ENCODE measurements at places on chromosomes 7 and 10.

- DNase-seq: no peak
Measured at GRCh38 chr7:90404777-90405176, 1.5 kb downstream of the CLDN12 start.

- no peak for DNase-seq
Measured at GRCh38 chr10:20228729-20229128, 412.5 kb downstream of the PLXDC2 start.

- DNase-seq: no peak
Measured at GRCh38 chr7:38934051-38934450, 25.1 kb upstream of the VPS41 start.

DNA sequence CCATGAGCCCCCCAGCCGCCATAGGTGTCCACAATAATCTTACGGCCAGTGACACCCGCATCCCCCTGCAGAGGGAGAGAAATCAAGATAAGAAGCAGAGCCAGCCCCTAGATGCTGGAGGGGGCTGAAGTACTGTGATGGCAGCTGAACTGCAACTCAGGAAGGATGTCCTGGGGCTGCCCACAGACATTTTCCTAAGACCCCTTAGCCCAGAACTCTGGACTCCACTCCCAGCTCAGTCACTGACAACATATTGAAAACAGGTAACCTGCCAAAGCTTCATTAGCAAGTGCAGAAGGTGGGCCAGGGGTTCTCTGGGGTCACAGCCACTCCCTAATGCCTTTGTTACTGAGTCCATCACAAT lies 14.3 kb downstream of the MAT1A start:
- DNase-seq: no peak

- no peak for DNase-seq
Measured at GRCh38 chr10:117554241-117554814, 11.8 kb downstream of the EMX2 start.

GRCh38 chr10:12193193-12193592 lies 2.5 kb downstream of the NUDT5 start:
- DNase-seq: peak; percentile 56

GRCh38 chr7:135800560-135800959 lies 51.9 kb upstream of the FAM180A start:
- DNase-seq: no peak

DNA sequence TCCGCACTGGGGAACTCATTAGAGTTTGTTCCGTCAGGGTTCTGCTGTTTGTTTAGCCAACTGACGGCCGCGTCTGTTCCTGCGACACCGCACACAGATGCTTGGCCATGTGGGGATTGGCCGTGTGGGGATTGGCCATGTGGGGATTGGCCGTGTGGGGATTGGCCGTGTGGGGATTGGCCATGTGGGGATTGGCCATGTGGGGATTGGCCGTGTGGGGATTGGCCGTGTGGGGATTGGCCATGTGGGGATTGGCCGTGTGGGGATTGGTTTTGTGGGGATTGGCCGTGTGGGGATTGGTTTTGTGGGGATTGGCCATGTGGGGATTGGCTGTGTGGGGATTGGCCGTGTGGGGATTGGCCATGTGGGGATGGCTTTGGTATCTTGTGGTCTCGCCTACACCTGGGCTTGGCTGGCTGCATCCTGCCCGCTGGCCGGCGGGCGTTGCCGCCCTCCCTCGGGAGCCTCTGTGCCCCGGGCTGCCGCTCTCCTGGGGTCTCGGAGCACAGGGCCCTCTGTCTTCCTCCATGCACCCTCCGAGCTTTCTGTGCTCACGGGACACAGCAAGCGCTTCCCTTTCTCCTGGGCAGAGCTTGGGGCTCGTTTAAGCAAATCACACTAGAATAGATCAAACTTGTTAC lies 62.5 kb downstream of the NKX6-2 start:
- DNase-seq: no peak

- no peak for DNase-seq
Measured at GRCh38 chr7:94445696-94446194, 51.0 kb downstream of the COL1A2 start.

DNA sequence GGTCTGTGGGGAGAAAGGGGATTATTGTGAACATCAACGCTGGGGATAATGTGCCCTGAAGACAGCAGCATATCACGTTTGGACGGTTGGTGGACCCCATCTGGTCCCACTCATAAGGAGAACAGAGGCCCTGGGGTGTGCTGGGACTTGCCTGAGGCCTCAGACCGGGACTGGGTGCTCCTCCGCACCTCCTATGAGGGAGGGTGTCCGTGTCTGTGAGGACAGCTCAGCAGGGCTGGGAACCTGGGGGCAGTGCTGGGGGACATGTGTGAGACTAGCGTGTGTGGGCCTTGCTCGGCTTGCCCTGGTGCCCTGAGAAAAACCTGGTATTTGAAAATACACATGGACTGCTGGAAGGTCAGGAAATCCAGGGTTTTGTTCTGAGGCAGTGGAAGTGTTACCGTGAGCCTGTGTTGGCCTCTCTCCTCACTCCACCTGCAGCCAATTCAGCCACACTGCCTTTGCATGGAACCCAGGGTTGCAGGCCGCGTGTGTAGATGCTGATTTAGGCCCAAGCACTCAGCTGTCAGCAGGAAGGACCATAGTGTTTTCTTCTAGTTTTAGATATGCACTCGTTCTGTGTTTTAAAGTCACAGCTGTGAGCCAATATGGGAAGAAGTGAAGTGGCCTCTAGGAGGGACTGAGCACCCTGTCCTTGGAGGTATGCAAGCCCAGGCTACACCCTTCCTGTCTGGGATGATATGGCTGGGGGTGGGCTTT lies 13.4 kb upstream of the SH2D4B start:
- DNase-seq: no peak

- no peak for DNase-seq
Measured at GRCh38 chr10:120400601-120401000, 56.4 kb upstream of the PLPP4 start.

DNA sequence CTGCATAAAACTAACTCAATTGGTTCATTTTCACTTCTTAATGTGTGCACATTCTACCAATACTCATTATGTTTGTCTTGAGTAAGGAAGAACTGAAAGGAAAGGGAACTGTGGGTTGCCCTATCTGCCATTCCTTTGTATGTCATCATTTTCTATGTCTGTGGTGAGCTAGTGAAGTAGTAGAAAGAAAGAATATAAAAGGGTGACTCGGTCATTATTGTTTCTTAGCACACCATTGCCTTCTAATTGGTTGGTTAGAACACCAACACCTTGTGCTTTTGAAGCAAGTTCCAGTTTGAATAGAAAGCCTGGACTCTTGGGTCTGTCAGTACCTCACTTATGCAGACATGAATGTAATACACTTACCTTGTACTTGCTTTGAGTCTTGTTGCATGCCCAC lies 64.3 kb upstream of the MDFIC start:
- DNase-seq: no peak

GRCh38 chr7:50591480-50592438 lies 26.6 kb upstream of the DDC start:
- DNase-seq: no peak

DNA sequence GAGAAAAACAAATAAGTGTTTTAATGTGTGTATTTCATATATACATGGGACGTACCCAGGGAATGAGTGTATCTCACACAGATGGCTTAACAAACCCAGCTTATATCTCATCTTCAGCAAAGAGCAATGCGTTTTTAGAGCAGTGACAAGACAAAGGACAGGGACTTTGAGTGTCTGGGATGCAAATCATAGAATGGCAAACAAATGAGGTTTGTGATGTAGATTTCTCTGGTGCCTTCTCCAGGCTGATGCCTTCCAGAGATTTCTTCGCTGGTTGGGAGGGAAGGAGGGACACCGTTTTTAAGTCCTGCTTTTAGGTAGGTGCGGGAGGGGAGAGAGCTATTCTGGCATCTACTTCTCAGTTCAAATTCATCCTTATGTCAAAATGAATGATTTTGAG lies 16.6 kb downstream of the LANCL2 start:
- no peak for DNase-seq

DNA sequence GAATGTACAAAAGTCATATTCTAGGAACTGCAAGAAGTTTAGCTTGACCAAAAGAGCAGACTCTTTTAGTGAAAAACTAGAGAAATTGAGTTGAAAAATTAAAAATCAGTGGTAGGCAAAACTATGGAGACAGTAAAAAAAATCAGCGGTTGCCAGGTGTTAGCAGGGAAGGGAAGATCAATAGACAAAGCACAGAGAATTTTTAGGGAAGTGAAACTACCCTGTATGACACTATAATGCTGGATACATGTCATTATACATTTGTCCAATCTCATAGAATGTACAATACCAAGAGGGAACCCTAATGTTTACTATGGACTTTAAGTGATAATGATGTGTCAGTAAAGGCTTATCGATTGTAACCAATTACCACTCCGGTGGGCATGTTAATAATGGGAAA lies 761.9 kb downstream of the MAGI2 start:
- DNase-seq: no peak

DNA sequence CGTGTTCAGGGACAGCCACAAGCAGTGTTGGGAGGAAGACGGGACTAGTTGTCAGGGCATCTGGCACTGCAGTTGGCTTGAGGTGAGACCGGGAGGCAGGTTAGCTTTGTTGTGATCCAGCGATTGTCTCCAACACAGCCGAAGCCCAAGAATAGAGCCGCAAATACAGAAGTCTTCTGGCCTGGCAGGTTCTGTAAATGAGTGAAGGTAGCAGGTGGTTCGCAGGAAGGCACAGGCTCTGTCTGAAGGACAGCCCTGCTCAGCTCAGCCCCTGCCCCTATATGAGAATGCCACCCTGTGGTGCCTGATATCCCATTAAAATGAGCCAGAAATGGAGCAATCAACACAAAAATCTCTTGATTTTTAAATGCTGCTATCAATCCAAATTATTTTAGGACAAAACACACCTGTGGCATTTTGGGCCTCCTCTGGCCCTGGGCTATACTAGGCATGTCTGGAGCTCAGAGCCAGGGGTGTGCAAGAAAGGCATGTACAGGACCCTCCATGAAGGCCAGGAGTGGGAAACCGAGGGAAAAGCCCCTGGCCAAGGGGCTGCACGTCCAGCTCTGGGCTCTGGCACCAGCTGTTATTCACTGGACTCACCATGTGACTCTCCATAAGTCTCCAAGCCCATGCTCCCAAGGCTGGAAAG lies 11.2 kb upstream of the C10orf71 start:
- no peak for DNase-seq

- peak; percentile 45 for DNase-seq
Measured at GRCh38 chr10:73060738-73061635, 35.7 kb downstream of the P4HA1 start.

DNA sequence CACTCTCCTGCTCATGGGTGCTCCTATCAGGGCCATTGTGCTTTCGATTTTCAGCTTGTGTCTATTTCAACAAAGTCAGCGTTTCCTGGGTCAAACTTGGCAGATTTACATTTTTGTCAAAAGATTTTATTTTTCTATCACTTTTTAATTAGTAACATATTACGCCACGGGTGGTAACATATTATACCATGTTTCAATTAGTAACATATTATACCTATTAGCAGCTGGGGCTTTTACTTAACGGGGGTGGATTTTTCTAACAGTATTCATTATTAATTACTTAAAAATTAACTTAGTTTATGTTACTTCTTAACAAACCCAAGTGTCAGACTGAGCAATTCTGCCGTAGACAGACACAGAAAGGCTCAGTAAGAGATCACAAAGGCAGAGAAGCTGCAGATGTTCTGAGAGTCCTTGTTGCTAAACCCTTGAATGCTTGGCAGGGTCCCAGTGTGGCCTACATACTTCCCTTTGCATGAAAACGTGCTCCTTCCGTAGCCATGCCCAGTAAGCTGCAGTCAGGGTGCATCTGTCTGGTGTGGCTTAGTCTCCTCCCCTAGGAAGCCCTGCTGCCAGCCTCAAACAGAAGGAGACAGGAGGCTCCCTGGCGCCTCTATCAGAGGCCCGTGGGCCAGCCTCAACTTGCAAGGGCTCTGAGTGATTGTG lies 263.1 kb upstream of the CXCL12 start:
- peak; percentile 35 for DNase-seq

DNA sequence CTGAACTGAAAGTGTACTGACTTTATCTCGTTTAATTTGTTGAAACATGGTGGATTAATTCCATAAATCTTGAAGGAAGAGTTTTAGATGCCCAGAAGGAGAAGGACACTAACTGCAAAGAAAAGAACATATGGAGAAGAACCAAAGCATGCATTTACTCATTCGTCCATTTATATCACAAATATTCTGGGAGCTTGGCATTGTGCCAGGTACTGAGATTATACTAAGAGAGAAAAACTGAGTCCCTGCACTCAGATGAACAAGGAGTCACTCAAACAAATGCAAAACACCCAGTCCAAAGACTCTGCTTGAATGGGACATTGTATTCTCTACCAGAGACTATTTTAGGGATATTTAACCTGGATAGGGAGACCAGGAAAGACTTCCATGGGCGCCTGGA lies 588.0 kb upstream of the MGMT start:
- DNase-seq: no peak

GRCh38 chr10:102633287-102633686 lies 11.0 kb upstream of the TRIM8 start:
- DNase-seq: peak; percentile 77

DNA sequence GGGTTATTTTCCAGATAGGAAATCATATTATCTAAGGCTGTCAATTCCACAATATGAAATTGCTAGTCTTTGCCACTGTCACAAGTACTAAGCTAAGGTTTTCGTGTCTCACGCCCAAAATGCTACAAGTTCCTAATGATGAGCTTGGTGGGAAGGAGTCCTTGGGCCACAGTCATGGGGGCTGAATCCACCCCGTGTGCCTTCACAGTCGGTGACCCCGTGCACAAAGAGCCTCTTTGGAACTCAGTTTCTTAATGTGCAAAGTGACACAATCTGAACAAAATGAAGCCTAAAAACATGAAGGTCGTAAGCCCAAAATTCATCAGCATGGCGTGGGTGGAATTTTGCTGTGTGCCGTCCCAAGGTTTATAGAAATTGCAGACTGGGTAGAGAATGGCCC lies 337.0 kb upstream of the GALNT17 start:
- no peak for DNase-seq

GRCh38 chr7:73715648-73716317 lies 3.7 kb downstream of the STX1A start:
- peak; percentile 94 for DNase-seq

DNA sequence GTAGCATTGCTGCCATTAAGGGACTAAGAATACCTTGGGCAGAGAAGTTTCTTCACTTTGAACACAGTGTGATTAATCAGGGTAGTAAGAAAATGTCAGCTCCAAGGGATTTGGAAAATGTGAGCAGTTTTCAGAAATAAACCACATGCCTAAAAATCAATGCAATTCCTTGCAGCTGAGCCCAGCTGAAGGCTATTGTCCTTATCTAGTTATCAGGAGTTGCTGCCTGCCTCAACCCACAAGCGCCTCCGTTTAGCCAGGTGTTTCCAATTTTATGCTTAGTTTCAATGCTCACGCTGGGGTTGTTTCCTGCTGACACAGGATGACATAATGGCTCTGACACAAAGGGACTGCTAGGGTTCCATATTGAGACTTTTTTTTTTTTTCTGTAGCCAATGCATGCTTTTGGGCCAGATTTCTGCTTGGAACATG lies 132.3 kb upstream of the ANK3 start:
- DNase-seq: peak; percentile 96

- no peak for DNase-seq
Measured at GRCh38 chr10:69469976-69470375, 18.7 kb downstream of the TSPAN15 start.

GRCh38 chr7:110407242-110407641 lies 683.7 kb upstream of the LRRN3 start:
- no peak for DNase-seq
